Stimulated activated naive B cell treated with anti-CD40 and anti-IgM and Interleukin-4, amounts not matched to agents 10 μg/mL and 1 μg/mL and 100 μg/mL, for 72 hours (primary cell): ENCODE measurements at places on chromosomes 3 and 15.
A peak's percentile ranks its signal among the peaks of the same experiment; 100 is the strongest.

- DNase-seq: no peak
These were observed 1.6 kb upstream of the SEMA3B start for GRCh38 chr3:50267280-50267913.

DNA sequence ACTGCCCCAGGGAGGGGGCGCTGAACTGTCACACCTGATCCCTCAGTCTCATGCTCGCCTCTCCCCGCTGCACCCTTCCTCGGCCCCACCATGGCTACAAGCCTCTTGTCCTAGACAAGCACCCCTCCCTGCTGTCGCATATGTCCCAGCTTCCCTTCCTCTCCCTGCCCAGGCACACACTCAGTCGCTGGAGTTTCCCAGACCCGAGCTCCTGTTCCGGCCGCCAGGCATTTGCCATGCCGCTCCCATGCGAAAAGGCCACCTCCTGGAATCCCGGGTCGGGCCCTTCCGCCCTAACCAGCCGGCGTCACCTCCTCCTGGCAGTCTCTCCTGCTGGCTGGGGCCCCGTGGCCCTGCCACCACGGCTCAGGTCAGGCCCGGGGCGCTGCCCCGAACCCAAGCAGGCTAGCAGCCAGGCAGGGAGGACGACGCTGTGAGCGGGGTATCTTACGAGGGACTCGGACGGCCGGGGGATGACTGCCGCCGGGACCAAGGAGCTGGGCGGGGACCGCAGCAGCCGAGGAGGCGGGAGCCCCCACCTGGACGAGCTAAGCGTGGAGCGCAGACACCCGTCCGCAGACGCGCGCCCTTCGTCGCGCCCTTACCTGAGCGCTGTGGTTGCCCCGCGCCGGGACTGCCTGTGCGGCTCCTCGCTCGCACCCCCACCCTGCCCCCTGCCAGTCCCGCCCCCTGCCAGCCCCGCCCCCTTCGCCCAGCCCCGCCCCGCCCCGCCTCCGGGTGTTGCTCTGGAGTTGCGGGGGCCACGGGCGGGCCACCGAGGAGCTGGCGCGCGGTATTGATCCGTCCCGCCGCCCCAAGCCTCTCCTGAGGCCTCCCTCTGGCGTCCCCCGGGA is at the start of gene ALS2CL:
ALS2CL (minus strand) TSS at position 642 of the 854 bp plus-strand sequence. CDS start 4,239 bp downstream, outside the sequence.
- DNase-seq: peak; percentile 21

- no peak for DNase-seq
These were observed 63.4 kb upstream of the FAM174B start for GRCh38 chr15:92719021-92719420.

DNA sequence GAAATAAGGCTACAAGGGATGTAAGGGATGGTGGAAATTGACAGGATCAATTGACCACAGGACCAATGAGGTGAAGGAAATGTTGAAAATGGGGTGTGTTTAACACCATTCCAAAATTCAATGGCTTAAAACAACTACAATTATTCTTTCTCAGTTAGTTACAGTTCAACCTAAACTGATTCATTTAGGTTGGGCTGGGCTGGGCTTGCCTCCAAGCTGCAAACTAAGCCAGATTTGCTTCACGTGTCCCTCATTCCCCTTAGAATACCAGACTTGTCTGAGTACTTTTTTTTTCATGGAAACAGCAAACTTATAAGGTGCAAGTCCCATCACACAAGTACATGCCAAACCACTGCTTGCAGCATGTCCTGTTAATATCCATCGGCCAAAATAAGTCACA is 280.1 kb downstream of the NEK10 start:
- DNase-seq: no peak

DNA sequence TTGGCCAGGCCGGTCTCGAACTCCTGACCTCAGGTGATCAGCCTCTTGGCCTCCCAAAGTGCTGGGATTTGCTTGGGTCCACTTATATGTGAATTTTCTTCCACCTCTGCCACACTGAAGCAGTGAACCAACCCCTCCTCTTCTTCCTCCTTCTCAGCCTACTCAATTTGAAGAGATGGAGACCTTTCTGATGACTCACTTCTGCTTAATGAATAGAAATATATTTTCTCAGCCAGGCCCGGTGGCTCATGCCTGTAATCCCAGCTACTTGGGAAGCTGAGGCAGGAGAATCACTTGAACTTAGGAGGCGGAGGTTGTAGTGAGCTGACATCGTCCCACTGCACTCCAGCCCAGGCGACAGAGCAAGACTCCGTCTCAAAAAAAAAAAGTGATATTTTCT is 46.8 kb upstream of the GATM start:
- DNase-seq: no peak
